ENCODE measurements at places on chromosomes 3 and 15. TPM values are rescaled to one million over a fixed set of nuclear protein-coding genes. Genes with fewer than 3 reads are reported as not detected.

- no peaks in the 10 kb centered on the region for H3K4me1 ChIP-seq
- H3K27ac ChIP-seq = no peak overlapping the region
- H3K27me3 ChIP-seq = no peaks in the 10 kb centered on the region
- no peaks in the 10 kb centered on the region for H3K36me3 ChIP-seq
Observed at GRCh38 chr15:46280762-46281542, 646.1 kb downstream of the SQOR start.

- H3K4me3 ChIP-seq = no peak overlapping the region
- H3K27me3 ChIP-seq = peaks cover 12% of the 10 kb centered on the region
- no peaks in the 10 kb centered on the region for H3K4me1 ChIP-seq
- no peak overlapping the region for H3K27ac ChIP-seq
- H3K36me3 ChIP-seq = no peaks in the 10 kb centered on the region
Observed at GRCh38 chr3:53379898-53380297, 32.6 kb upstream of the DCP1A start.

GRCh38 chr15:37015035-37015434 is 85.3 kb downstream of the MEIS2 start:
- DNase-seq = no peak
- peaks cover 6% of the 10 kb centered on the region for H3K4me1 ChIP-seq
- H3K27ac ChIP-seq = no peak overlapping the region
- H3K27me3 ChIP-seq = no peaks in the 10 kb centered on the region

- no peak overlapping the region for H3K4me3 ChIP-seq
- no peak overlapping the region for H3K27ac ChIP-seq
- H3K4me1 ChIP-seq = peaks cover 24% of the 10 kb centered on the region
- H3K36me3 ChIP-seq = no peaks in the 10 kb centered on the region
Observed at GRCh38 chr15:52486003-52486996, 42.4 kb downstream of the MYO5A start.

DNA sequence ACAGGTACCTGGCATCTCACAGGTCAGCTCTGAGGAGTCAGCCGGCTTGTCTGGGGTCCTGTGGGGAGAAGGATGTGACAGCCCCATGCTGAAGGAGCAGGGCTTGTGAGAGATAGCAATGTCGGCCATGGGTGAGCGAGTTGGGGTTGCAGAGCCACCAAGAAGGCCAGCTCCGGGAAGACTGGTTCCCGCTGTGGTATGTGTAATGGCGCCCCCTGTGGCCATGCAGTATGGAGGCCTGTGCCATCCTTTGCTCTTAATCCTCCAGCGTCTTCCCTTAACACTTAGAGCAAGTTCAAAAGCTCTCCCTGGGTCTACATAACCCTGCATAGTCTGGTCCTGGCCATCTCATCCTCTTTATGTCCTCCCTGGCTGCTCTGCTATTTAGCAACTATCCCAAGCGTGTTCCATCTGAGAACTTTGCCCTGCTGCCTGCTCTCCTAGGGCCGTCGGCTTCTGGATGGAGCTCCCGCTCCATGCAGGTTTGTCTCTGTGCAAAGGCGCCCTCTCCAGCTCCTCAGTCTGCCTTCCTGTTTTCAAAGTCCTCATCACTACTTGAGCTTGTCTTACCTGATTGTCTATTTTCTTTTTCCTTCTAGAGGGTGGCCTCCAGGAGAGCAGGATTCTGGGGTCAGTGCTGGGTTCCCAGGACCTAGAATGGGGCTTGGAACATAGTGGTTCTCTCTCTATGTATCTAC is 40.8 kb upstream of the IQCF6 start:
- DNase-seq = no peak
- H3K36me3 ChIP-seq = no peaks in the 10 kb centered on the region
- no peak overlapping the region for H3K4me3 ChIP-seq

DNA sequence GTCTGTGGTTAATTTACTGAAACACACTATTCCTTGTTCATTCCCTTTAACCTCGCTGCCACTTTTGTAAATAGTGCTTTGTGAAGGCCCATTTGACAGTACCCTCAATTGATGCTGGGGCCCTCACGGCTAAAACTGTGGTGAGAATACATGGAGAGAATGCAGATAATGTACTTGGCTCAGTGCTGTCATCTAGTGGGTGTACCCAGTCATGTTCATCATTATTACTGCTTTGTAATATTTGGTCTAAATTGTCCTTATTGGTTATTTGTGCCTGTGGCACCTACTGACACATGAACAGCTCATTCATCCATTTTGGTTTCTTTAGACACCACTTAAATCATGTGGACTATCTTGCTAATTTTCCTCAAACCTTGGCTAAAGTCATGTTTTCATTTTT is 543.6 kb downstream of the EDEM1 start:
- no peak overlapping the region for H3K4me3 ChIP-seq
- no peaks in the 10 kb centered on the region for H3K4me1 ChIP-seq
- DNase-seq = no peak
- H3K27me3 ChIP-seq = no peaks in the 10 kb centered on the region

Gene CYP11A1
- 0.34 TPM for total RNA-seq

Gene COX5A
- total RNA-seq = 170 TPM

Gene MNS1
- total RNA-seq = 3.9 TPM
